NCI-H1092 treated with DMSO at 0.1 percent for 48 hours (cell line): ENCODE measurements at places on chromosomes 5 and 9.

- DNase-seq = no peak
These were observed 1.2 kb downstream of the EFCAB9 start for GRCh38 chr5:172194985-172195774.

DNA sequence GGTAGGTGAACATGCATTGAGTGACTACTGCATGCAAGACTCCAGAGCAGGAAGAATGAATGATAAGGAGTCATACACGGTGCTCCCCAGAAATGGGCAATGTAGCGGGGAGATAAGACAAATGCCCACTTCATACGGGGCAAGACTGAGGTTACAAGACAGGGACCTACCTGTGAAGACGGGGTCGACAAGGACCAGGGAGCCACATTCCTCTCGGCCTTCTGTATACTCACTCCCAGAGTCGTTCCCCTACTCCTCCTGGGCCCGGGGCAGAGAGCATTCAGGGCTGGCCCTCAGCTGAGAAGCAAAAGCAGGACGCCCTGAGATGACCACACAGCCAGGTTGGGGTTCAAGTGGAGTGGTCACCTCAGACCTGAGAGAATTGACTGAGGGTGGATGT lies 26.7 kb downstream of the PITX1 start:
- no peak for DNase-seq

DNA sequence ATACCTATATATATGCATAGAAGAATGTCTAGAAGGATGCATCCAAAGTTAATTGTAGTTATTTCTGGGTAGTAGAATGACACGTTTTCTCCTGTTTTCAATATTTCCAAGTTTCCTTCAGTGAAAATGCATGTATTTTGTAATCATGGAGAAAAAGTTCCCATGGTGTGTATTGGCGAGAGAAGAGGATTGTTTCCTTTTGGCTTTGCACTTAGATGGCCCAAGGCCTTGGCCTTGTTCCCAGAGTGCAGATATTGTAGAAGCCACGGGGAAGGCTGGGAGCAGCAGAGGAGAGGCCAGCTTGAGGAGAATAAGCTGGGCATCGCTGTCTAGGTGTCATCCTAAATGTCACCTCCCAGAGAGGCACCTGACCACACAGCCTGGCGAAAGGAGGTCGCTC lies 44.0 kb downstream of the IRF1 start:
- peak; percentile 5 for DNase-seq

GRCh38 chr5:25119650-25120049 lies 474.9 kb upstream of the CDH10 start:
- DNase-seq = peak; percentile 7

GRCh38 chr5:115656404-115656803 lies 30.6 kb upstream of the TMED7 start:
- DNase-seq = no peak

DNA sequence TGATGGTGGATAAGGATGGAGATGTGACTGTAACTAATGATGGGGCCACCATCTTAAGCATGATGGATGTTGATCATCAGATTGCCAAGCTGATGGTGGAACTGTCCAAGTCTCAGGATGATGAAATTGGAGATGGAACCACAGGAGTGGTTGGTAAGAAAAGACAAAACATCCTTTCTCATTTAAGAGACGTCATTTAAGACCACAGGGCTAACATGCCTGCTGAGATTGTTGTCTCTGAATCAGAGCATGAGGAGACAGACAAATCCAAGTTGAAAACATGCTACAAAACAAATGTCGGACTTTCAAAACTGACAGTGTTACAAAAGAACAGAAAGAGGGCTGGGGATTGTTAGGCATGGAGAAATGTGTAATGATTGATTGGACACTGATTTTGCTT lies 4.6 kb downstream of the CCT5 start:
- no peak for DNase-seq

GRCh38 chr9:32431940-32432555 lies 47.6 kb downstream of the ACO1 start:
- peak; percentile 5 for DNase-seq

DNA sequence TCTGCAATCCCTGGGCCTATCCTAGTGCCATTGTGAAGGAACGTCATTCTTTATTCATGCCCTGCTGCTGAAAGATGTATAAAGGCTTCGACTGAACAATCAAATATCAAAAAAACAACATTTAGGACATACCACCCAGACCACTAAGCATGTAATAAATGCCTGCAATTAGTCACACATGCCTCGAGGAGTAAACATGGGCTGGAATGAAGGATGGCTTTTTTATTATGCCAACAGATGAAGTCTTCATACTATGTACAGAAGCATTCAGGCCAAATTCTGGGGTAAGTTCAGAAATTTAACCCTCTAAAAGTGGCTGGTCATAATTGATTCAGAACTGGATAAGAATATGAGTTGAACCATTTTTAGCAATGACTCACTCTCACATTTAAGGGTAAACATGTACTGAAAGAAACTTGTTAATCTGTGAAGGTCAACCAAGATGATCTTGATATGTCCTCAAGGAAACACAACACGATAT lies 38.1 kb downstream of the FAM240B start:
- DNase-seq = no peak

DNA sequence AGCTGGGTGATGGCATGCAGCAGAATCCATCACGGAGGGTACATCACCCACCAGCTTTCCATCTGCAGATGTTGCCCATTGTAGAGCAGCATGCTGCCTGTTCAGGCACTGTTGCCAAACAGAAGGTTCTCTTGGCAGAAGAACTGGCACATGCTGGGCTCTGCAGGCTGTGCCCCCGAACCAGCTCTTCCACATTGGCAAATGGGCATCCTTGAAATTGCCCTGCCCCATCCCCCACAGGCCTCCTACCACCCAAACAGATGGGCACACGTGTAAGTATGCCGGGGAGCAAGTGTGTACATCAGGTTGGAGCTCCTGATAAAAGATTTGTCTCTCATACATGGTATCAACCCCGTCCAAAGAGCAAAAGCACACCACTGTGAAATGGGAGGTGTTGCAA lies 220.3 kb upstream of the TAS2R1 start:
- no peak for DNase-seq

DNA sequence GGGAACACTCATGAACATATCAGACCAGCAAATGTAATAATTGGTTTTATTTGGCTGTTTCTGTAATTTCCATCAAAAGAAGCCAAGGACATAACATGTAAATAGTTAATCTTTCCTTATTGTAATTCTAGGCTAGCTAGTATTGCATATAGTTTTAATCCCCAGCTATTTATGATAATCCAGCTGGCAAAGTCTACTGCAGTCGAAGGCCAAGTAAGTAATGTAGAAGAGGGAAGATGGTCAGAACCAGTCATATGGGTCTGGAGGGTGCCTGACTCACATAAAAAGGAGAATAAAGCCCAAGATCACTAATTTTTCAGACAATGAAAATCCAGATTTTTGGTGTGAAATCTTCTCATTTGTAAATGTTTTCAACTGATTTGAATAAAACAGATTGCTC lies 106.3 kb downstream of the CCDC192 start:
- DNase-seq = no peak

DNA sequence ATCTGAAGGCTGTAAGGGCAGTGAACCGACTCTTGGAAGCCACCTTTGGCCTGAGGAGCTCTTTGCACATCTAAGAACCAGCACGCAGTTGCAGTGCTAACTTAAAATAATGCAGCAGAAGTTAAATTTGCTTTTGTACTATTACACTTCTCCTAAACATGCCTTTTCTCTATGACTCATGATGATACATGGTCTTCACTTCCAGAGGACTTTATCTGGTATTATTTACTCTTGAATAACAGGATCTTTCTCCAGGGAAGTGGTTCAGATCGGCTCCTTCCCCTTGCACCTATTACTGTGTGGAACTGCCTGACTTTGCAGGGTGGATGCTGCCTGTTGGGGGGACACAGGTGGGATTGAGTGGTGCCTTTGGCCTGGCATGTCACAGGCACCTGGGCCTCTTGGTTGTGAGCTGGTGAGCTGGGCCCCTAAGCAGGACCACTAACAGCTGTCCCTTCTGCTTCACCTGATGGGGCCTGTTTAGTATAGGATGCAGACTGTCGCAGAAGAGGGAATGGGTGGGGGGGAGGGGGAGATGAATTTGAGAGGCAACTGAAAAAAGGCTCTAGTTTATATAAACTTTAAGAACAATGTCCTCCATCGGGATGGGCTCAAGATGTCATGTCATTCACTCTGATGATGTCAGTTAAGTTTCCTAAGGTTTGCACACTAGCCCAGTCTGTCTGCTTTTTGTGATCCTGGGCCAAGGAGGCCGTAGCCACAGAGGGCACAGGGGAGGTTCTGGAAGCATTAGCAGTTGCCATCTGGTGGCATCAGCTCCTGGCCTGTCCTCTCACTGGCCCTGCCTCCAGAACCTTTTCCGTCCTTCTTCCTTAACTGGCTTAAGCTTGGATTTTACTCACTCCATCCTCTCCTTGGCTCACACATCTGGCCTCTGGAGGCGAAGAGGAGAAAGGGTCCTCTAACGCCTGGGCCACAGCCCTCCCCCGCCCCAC lies 33.9 kb upstream of the GABBR2 start:
- no peak for DNase-seq

- DNase-seq = no peak
These were observed 55.0 kb downstream of the ZNF618 start for GRCh38 chr9:113931140-113931539.

- DNase-seq = peak; percentile 13
These were observed 33.8 kb downstream of the TGFBI start for GRCh38 chr5:136062366-136063274.

DNA sequence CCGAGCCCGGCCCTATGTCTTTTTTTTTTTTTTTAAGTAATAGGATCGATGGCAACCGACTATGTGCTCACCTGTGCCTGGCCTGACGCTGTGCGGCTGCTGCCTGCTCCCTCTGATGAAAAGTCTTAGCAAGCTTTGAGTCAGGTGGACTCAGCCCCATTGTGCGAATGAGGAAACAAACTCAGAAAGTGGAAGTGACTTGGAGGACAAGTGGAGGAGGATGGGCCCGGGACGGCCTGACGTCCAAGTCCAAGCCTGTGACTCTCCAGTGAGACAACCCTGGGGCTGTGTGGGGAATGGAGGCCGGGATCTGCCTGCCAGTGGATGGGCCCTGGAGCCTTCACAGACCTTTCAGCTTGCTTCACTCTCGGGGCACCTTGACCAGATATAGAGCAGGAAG lies 57.9 kb downstream of the EXD3 start:
- no peak for DNase-seq

DNA sequence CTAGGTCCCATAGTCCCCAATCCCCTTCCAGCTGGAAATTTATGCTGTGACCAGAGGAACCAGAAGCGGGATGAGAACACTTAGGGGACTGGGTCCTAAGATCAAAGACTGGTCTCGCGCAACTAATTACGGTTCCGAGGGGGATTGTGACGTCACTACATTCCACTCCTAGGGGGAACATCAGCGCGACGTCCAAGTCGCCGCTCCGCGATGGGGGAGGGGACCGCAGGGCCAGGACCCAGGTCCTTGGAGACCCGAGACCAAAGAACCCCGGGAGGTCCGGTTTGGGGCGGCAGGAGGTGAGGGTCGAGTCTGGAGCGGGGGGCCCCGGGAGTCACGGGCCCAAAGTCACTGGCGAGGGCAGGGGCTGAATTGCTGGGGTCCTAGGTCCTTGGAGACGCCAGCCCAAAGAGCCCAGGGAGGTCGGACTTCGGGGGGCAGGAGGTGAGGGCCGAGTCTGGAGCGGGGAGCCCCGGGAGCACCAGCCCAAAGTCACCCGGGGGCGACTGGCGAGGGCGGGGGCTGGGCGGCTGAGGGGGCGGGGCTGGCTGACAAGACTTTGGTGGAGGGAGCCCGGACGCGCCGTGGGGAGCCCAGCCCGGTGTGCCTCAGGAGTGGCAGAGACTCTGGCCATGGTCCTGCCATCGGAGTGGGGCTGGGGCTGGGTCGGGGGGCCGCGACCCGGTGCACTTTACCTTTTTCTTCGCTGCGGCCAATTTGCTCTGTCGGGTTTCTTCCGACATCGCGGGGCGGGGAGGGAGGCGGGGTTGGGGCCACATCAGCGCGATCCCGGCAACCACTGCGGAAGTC lies at the start of gene GOLGA2:
Gene GOLGA2, minus strand, starts transcription at position 810 of the 810 bp plus-strand sequence. Its CDS starts 31 bp downstream, at position 779.
- no peak for DNase-seq

DNA sequence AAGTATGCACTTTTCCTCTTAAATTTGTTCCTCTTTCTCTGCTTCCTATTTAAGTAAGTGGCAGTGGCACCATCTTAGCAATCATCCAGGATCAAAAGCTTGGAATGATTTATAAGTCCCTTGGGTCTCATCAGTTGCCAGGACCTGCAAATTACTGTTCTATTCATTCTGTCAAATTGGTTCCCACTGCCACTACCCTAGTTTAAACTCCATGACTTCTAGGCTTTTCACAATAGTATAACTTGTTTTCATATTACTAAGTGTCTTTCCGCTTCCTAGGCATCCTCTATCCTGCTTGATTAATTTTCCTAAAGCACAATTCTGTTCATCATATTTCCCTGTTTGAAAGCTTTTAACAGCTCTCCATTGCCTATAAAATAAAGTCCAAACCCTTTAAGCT lies 363.9 kb upstream of the MEF2C start:
- DNase-seq = no peak

GRCh38 chr5:83777856-83778255 lies 57.2 kb upstream of the HAPLN1 start:
- DNase-seq = no peak

- DNase-seq = peak; percentile 54
These were observed 153.8 kb upstream of the NR3C1 start for GRCh38 chr5:143557061-143557818.

GRCh38 chr5:79236970-79237739 lies 1.2 kb downstream of the JMY start:
- peak; percentile 39 for DNase-seq

DNA sequence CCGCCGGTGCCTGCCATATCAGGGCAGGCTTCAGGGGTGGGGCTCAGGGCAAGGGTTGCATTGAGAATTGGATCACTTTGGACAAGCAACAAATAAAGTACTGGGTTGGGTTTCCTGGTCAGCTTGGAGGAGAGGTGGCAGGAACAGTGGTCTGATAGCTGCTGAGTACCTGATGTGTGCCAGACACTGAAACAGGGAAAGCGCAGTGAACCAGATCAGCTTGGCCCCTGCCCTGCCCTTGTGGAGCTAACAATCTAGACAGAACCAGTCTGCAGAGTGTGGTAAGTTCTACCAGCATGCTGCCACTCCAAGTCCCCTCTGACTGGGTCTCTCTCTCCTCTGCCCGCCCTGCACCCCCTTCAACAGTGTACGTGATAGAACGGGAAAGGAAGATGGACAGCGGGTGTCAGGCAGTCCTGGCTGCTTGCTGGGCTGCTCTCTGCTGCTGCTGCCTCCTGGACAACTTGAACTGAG lies 53.4 kb downstream of the CYSTM1 start:
- no peak for DNase-seq

DNA sequence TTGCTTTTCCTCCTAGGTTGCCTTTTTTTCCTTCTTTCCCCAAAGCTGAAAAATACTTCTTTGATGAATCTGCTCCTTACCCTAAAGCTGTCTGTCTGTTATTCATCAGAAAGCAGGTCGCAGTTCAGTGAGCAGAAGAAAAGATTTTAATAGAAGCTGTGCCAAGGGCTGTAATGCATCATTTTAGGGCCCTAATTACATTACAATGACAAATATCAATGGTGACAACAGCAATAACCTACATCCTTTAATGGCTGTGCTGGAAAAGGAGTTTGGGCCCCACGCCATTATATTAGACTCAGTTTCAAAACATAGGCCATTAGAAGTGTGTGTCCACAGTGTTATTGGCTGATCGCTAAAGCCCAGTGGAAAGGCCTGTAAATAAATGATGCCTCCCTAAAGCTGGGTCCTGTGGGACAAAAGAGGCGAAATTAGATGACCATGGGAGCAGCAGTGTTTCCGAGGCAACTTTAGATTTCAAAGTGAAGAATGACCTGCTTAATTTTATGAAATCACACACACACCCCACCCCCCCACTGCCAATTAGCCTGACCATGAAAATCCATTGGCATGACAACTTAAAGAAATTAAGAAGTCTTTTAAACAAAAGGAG lies 38.4 kb downstream of the TLE4 start:
- DNase-seq = peak; percentile 54
